Kidney (tissue), 22 donors: ENCODE measurements at places on chromosomes 6 and 20. TPM values are rescaled to one million over a fixed set of nuclear protein-coding genes. Genes with fewer than 3 reads are reported as not detected.

MMP24 gene
- total RNA-seq = 12.4 TPM

MATN4 gene
- total RNA-seq = 0.19 TPM

RAET1E gene
- total RNA-seq = 1.0 TPM

GTF3C6 gene
- total RNA-seq = 78.1 TPM

RBPJL gene
- total RNA-seq = not detected

ATP6V1G2 gene
- total RNA-seq = 1.2 TPM

CGAS gene
- 5.9 TPM for total RNA-seq

DNA sequence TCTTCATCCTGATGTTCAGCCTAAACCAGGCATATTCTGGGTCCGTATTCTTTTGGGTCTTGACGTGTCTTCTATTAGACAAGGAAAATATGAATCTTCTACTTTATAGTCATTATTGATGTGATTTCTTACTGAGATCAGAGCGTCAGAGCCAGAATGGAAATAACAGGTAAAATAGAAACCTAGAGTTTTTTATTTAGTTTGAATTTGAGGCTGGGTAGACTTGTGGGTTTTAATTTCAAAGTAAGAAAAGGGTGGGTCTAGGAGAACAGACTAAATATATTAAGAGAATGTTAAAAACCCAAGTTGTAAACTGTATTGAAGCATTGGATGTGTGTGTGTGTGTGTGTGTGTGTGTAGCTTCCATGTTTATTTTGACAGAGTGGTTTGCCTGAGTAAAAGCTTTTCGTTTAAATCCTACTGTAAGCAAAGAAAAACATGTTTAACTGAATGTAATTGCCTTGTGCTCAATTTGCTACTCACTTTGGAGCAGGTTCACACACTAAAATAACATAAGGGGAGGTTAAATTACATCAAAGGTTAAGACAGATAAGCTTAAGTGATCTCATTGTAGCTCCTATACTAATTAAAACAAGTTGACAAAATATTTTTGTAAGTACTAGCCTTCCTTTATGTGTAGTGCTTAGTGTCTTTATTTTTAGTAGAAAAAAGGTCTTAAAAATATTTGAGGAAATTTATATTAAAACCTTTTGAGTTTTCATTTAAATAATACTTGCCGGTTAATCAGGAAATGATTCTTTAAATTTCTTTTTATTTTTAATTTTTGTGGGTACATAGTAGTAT, 17.4 kb downstream of the HECA start:
- no peak for DNase-seq

GRCh38 chr6:45415315-45415714, 37.6 kb upstream of the SUPT3H start:
- no peak for DNase-seq

DNA sequence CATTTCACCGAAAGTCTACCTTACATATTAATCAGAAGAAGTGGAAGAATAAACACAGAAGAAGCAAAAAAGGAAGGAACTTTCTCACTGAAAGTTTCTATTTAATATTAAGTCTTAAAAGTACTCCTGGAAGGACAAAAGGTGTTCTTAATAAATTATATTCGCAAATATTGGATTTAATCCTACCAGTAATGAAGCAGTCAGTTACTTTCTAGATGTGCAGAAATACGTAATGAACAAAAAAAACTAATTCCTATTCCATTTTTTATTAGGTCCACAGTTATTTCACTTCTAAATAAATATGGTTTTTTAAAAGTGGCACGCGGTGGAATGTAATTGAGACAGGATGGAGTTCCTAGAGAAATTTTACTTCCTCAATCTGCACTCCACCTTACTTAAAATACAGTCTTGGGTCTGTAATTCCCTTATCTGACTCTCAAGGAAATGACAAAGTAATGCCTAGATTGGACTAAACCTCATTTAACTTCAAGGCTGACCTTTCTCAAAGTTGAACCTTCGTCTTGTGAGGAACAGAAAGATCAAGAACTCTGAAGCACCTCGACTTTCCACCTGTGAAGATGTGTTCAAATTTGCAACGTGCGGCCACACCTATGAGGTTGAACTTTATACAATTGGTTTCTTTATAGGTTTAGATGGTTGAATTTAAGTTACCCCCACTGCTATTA, 1.1 kb upstream of the TRAM2 start:
- no peak for DNase-seq

GRCh38 chr6:162785632-162786242, 58.0 kb downstream of the PACRG start:
- DNase-seq = peak; percentile 53
